ENCODE measurements at places on chromosomes 7 and 10.

- DNase-seq: no peak
Measured at GRCh38 chr7:106795084-106795876, 69.8 kb upstream of the PIK3CG start.

- DNase-seq: peak; percentile 68
Measured at GRCh38 chr10:92880233-92880861, 32.0 kb downstream of the EXOC6 start.

GRCh38 chr7:2926120-2926895 lies 82.2 kb upstream of the GNA12 start:
- no peak for DNase-seq

DNA sequence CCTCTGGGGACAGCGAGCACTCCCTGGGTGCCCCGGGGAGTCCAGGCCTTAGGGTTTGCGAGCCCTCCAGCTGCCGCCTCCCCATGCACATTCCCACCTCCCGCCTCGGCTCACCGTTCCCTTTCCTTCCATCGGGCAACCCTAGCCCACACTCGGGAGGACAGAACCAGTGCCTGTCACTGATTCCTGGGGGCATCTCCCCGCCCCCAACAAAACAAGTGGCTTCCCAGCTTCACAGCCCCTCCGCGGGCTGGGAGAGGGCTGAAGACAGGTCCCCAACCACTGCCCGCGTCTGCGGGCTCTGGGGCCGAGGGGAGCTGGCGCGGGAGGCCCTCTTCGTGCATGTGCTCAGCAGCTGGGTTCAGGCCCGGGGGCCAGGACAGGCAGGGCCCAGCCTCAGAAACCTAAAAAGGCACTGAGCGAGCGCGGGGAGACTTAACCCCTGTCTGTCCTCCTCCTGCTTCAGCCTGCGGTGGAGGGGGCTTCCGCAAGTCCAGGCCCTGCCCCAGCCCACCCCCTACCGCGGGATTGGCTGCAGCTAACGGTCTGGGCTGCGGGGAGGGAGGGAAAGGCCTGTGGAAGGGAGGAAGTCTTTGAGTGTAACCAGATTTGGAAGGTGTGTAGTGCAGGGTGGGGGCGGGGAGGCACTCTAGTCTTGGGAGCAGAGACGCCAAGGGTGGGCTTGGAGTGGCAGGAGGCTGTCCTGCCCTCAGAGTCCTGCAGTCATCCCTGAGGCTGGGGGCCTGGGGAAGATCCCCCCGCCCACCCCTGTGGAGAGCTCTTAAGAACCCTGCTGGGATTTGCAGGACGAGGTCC lies 1.2 kb downstream of the FLNC start:
- peak; percentile 29 for DNase-seq

GRCh38 chr7:37683246-37684120 lies at the start of gene GPR141:
GPR141 (plus strand) TSS chr7:37683766; CDS start chr7:37740394, 56,628 bp downstream.
- peak; percentile 35 for DNase-seq

DNA sequence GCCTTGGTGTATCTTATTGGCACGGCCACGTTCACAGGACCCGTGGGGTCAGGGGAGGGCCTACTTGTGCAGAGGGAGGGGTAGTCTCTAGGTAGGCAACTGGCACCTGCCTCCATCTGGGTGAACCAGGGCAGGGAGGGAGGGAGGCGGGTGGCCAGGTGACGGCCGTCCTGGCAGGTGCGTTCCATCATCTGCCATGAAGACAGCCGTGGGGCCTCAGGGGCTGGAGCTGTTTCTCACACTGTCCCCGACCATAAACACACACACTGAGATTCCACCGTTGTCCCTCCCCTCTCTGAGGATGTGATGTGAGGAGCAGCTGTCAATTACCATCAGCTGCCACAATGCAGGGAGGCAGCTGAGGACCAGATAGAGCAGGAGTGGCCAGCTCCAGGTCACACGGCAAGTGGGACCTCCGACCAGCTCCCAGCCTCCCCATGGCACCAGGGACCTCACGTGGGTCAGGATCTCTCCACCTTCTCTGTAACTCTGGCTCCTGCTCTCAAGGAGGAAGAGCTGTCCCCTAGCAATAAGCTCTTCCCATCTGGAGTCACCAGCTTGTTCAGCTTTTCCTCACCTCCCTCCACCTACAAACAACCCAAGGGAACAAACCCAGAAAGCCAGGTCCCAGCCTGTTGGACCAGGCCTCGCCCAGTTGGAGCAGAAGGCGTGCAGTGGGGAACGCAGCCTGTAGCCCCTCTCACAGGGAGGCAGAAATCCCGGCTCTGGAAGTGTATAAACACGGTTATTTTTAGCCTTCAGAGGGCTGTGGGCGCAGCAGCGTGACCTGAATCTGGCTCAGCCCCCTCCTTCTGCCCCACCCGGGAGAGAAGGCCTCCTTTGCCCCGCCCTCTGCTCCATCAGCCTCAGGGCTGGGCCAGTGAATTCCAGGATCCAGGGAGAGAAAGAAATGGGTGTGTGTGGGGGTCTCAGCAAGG lies 33.1 kb downstream of the ZMIZ1 start:
- no peak for DNase-seq

GRCh38 chr10:132464256-132465192 lies 67.5 kb downstream of the PWWP2B start:
- DNase-seq: no peak

All from NAMALWA (cell line).